GM12878 (cell line): ENCODE measurements at places on chromosomes 5 and 9. TPM values are rescaled to one million over a fixed set of nuclear protein-coding genes. Genes with fewer than 3 reads are reported as not detected.
A peak's percentile ranks its signal among the peaks of the same experiment; 100 is the strongest.

DNA sequence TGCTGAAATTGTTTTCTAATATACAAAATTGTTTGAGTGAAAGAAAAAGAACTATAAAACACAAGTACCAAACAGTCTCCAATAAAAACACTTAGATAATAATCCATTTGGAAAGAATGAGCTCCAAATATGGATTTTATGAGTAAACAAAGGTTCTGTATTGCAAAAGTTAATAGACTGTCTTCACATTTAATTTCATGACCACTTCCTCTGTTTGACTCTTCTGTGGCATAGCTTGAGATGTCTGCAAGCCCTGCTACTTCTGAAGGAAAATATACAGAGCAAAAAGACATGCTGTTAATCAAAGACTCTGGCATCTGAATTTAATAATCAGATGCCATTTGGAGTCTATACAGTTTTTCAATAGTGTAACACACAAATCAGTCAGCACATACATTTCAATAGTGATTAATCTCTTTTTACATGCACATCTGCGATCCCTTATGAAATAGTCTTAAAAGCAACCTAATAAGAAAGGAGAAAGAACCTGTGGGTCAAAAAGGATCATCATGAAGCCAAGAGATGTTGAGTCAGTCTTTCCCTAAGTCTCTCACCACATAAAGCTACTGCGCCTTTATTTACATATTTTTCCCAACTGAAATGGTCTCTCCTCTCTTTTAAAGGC, 165.4 kb upstream of the LHFPL2 start:
- no peak for DNase-seq

GRCh38 chr9:37100327-37100726, 20.0 kb upstream of the ZCCHC7 start:
- DNase-seq, result no peak

The TCF7 gene
- 60.2 and 63.5 TPM in 2 replicates for total RNA-seq

DNA sequence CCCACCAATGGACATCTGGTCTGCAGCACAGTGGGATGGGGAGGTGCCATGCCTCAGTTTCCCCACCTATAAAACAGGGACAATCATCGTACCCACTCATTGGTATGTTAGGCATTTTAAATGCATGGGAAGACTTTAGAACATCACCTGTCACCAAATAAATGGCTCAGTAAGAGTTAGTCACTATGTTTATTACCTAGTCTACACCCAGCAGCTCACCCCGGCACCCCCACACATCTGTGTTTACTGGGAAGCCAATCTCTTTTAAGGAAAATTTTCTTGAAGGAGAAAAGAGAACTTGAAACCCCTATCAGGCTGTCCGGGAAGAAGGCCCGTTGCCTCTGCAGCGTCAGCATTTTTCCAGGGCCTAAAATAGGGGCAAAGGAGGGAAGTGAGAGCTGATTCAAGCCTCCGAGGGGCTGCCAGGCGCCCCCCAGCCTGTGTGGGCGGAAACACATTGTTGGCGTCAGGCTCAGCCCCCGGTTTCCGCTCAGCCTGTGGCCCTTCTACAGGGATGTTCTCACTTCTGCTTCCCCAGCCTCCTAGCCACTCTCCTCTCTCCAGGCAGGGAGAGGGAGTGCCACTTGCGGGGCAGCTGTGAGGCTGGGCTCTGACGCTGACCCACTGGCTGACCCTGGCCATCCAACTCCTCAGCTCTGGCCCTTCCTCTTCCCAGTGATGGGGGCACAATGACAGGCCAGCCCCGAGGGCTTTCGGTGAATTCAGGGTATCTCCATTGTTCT, 4.6 kb downstream of the CSF1R start:
- no peak for DNase-seq

GRCh38 chr5:111563031-111563822, 50.9 kb upstream of the STARD4 start:
- DNase-seq, result no peak

DNA sequence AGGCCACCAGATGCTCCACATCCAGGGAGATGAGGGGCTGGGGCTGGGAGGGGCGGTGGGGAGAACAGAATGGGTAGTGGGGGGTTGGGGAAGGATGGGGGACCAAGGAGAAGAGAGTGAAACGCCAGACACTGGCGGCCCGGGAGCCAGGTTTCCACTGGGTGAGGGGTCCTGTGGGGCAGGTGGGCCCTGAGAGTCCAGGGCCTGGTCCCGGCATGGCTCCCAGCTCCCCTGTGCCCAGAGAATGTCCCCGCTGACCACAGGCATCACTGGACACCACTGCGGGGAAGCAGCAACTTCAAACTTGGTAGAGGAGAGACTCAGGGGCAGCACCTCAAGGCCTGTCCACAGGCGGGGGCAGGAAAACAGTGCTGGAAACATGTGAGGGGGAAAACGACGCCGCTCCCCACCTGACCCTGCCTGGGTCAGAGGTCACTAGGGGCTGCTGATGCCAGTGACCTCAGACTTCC, 13.2 kb downstream of the NINJ1 start:
- no peak for DNase-seq

The KIF24 gene
- 5.2 and 5.3 TPM in 2 replicates for total RNA-seq

The DBH gene
- not detected in 2 replicates for total RNA-seq

The FAM81B gene
- total RNA-seq, result not detected in 2 replicates

- DNase-seq, result no peak
Measured at GRCh38 chr9:35675204-35675603, 1.5 kb downstream of the CA9 start.

DNA sequence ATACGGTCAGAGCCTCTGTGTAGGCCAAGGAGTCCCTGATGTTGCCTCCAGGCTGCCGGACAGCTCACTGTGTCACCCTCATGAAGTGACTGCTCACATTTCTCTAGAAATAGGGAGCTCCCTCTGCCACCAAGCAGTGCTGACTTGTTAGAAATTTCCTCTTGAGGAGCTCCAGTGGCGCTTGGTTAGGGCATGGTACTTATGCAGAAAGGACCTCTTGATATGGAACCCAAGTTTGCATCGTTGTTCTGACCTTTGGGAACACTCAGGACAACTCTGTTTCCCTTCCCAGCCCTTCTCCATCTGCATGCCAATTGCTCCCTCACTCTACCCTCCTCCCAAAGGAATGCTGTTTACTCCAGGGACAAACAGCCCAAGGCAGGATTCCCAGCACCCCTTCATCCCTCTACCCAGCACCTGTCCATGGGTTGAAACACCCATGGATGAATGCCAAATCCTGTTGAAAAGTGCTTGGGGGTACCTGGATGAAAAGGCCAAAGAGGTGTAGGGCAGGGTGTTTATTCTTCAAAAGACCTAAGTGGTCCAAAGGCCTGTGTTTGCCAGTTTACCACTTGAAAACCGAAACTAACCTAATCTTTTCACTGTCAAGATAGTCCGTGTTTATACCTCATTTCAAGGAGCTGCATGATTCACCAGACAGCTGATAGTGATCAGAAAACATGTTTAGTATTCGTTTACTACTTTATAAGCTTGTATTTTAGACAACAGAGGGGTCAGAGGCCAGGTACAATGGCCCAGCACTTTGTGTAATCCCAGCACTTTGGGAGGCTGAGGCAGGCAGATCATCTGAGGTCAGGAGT, 51.1 kb downstream of the KLF4 start:
- DNase-seq, result no peak

The CCDC127 gene
- 2.9 and 4.1 TPM in 2 replicates for total RNA-seq

- peak; percentile 71 for DNase-seq
Measured at GRCh38 chr9:110807956-110808598, 139.5 kb downstream of the MUSK start.

GRCh38 chr5:150129813-150130492, 25.7 kb downstream of the PDGFRB start:
- DNase-seq, result no peak

DNA sequence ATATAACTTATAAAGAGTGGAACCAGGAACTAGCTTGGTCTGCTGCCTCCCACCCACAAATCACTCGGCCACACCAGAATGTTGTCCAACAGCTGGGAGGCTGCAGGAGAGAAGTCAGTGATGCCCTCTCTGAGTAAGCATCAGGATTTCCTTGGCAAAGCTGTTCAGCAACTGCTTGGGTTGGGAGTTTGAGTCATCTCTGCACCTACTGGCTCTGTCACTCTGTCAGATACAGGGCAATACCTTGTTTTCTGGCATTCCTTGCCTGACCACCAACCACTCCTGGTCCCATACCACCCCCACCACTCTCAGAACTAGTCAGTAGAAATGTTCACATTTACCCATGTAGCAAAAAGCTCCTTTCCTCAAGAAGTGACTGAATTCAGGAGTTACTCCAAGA, 36.8 kb upstream of the GCNT4 start:
- DNase-seq, result no peak

DNA sequence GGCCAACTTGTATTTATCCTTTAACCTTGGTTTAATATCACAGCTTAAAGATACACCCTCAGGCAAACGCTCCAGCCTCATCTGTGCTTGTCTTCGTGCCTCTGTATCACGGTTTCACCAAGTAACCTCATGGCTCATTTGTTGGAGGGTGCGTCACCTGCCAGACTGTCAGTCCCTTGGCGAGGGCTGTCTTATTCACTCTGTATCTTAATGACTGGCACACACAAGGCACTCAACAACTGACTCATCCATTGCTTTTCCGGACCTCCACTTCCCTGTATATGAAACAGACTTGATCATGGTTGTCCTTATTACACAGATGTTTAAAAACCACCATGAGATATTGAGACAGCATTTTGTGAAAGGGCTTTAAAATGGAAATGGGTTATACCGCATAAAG, 28.0 kb downstream of the LCP2 start:
- no peak for DNase-seq

- no peak for DNase-seq
Measured at GRCh38 chr9:13809401-13809800, 504.5 kb downstream of the NFIB start.

DNA sequence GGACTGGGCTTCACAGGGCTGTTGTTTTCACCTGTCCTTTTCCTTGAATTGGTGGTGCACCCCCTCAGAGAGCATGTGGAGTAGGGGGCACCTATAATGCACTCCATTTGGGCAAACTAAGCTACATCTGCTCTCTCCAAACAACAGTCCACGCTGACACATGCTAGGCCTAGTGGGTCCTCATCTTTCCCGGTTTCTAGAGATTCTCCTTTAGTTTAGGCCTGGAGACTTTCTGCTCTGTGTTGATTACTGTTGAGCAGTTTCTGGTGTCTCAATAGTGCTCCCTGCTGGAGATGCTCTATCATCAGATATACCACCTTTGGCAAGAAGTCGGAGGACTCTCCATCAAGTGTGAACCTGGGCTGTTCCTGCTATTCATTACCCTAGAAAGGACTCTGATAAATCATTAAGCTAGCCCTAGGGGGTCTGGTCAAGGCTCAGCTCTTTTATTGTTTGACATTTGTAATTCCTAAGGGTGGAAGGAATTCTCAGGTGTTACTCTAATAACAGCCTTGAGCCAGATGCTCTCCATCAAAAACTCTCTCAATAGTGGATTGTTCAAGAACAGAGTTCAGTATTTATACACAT, 64.0 kb upstream of the FYB1 start:
- DNase-seq, result no peak

The TRAPPC13 gene
- 16.0 and 22.1 TPM in 2 replicates for total RNA-seq

The RGMB gene
- 15.3 and 15.8 TPM in 2 replicates for total RNA-seq

DNA sequence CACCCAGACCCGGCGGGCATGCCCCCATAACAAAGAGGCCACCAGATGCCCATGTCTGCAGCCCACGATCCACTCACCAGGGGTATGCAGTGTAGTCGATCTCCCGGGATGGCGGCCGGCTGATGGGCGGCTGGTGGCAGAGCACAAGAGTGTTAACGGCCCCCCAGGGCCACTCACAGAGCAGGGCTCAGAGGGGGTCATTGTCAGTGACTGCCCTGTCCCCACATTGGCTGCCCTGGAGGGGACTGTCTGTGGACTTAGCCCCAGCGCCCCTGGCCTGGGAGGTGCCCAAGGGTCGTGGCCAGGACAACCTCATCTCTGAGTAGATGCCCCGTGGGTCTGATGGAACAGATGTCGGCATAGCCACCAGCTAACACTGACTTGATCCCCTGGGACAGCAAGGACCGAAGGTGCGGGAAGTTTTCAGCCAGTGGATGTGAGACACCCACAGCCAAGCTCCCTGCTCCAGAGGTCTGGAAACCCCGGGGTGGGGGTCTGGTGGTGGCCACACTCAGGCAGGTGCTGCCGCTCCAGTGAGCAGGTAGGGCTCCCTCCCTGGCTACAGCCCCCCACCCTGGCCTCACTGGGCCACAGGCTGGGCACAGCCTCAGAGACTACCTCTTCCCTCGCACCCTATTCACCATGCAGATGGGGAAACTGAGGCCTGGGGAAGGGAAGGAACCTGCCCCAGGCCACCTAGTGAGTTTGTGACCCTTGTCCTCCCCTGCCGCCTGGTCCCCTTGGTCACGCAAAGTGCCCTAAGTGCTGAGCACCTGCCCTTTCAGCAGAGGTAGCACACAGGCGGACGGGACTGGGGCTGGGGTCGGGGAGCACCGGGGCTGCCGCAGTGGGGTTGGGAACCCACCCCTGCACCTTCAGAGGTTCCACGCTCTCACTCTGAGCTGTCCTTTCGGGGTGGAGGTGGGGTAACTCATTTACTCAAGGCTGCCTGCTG, 38.1 kb upstream of the SARDH start:
- DNase-seq, result no peak
